NCI-H524 (cell line): ENCODE measurements at places on chromosomes 5 and 9.
A peak's percentile ranks its signal among the peaks of the same experiment; 100 is the strongest.

DNA sequence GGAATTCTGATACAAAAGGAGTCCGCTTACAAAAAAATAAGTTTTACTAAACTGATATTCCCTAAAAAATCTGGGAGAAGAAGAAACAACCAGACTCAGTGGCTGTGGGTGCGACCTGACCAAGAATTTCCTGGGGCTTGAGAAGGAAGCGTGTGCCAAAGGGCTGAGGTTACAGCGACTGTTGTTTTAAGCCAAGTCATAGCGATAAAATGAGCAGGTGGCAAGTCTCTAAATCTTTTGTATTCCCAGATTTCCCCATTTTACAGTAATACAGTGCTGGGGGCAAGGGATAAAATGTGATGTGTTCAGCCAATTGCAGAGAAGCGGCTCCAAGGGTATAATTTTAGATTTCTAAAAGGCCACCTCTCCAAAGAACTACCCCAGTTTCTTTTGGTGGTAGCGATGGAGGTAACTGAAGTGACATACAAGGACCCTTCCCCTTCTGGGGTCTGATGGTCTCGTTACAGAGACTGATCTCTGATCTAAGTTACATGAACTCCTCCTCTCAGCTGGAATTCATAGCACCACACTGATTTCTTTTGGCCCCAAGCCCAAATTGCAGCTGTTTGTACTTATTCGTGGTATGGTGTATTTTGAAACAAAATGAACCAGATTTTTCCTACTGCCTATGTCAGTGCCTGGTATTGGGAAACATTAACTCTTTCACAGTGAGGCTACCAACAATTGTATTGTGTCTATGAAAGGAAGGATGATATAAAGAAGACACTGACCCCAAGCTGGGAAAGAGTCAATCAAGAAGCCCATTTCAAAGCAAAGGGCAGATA is 41.6 kb downstream of the LPAR1 start:
- DNase-seq = no peak

DNA sequence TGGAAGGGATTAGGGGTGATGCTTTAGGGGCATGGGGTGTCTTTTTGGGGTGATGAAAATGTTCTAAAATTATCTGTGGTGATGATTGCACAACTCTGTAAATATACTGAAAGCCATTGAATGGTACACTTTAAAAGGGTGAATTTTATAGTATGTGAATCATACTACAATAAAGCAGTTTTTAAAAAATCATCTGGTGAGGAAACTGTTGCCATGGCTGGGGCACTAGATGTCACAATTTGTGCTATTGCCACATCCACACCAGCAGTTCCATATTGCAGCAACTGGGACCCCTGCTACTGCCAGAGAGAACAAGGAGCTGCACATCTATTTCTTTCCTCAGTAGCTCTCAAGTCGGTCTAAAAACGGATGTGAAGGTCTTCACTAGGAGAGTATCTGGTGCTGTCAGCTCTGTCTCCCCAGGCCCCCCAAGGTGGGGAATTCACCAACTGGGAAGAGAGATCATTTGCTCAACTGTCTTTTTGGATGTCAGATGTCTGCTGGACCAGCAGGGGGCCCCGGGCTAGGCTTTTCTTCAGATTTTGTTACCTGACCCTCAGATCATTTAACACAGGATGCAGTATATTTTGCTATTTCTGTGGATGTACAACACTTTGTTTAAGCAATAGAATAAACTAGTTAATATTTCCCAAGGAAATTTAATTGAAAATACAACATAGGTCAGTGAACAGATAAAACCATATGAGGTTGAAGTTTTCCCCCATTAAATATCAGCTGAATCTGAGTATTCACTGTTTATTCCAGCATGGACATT is 13.2 kb downstream of the CMYA5 start:
- no peak for DNase-seq

DNA sequence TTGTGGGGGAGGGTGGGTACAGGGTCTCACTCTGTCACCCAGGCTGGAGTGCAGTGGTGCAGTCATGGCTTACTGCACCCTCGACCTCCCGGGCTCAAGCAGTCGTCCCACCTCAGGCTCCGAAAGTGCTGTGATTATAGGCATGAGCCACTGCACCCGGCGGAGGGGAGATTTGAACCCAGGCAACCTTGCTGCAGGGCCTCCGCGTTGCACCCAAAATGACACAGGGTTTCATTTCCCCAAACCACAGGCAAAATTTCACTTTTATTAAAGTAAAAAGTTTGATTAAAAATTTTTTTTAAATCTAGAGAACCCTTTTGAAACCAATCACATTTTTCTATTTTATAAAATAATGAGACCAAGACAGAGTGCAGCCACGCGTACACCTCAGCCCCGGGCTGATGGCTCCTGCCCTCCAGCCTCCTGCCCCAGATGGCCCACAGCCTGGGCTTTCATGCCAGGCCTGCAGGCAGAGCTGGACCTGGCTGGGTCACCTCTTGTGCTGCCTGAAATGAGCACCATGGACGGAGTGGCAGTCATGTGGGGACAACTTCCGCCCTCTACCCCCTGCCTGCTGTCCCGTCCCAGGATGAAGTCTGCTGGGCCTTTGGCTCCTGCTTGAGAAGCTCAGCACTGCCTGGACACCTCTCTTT is 30.5 kb downstream of the USP20 start:
- no peak for DNase-seq

DNA sequence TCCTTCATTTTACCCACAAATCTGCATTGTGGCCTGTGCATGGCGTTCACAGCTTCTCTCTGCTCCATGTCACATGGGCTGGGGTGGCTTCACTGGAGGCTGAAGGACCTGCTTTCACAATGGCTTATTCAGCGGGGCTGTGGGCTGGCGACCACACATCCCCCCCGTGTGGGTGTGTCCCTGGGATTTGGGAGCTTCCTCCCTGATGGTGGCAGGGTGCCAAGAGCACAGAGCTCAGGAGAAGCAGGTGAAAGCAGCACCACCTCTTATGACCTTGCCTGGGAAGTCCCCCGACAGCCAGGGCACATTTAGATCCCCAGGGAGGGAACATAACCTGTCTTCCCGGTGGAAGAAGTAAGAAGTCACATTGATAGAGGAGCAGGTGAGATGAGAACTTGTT is 5.0 kb upstream of the MED10 start:
- DNase-seq = no peak

DNA sequence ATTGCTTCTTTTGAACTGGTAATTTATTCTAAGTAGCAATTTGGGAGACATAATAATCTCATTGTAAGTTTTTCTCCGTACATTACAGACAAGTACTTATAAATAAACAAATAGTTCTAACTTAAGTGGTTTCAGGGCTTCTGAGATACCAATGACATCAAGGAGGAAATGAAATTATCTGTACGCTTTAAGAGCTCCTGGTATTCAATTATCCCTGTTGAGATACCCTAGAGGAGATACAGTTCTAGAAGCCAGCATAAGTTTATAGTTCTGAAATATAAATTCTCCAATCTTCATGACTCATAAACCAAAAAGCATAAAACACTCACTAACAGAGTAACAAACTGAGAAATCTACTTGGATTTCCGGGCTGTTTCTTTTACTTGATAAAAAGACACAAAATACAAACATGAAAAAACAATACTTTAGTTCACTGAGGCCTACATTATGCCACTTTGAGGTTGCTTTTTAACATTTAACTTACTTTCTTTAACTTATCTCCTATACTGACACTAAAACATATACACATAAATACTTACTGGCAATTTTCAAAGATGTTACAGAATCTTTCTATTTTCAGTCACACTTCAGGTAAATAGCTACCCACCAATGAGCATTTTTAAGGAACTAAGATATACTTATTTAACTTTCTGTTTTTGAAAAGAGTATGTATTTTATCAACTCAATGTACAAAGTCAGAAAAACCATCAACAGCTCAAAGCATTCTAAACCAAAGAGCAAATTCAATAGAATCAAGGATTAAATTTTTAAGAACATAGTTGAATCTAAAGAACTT is 7.5 kb downstream of the DCTN4 start:
- DNase-seq = no peak

GRCh38 chr5:74261866-74262265 is 378.7 kb downstream of the ENC1 start:
- peak; percentile 19 for DNase-seq

DNA sequence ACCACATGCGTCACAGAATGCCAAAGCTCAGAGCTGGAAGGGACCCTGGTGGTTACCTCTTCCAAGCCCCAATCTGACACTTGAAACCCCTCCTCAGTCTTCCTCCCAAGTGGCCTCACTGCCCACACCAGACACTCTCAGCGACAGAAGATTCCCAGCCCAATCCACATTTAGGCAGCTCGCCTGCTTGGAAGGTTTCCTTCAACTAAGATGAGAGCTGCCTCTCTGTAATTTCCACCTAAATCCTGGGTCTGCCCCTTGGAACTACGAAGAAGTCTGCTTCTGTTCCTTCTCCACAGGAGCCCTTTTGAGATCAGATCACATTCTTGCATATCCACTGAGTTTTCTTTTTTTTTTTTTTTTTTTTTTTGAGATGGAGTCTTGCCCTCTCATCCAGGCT is 83.7 kb downstream of the PAX5 start:
- DNase-seq = no peak

DNA sequence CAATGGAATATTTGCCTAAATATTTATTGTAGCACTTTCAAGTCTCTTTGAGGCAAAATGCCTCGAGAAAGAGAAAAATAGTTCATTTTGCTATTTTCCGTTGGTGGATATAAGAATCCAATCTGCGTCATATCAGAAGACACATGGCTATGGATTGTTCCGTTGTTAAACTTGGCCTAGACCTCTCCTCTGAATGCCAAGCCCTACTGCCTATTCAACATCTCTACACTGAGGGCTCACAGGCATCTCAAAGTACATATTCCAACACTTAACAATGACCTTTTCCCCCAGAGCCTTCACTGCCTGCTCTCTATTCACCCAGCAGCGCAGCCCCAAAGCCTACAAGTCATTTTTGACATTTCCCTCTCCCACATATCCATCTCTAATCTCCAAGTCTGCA is 350.1 kb downstream of the GLIS3 start:
- no peak for DNase-seq

- no peak for DNase-seq
Measured at GRCh38 chr9:104748359-104749031, 1.0 kb downstream of the NIPSNAP3A start.

GRCh38 chr9:7144265-7145046 is 386.7 kb downstream of the KDM4C start:
- DNase-seq = no peak

GRCh38 chr5:75199946-75200345 is 36.7 kb downstream of the ANKRD31 start:
- no peak for DNase-seq

GRCh38 chr5:32794086-32794485 is 83.0 kb downstream of the NPR3 start:
- DNase-seq = no peak

- DNase-seq = no peak
Measured at GRCh38 chr9:95750725-95751519, 124.6 kb upstream of the ERCC6L2 start.

DNA sequence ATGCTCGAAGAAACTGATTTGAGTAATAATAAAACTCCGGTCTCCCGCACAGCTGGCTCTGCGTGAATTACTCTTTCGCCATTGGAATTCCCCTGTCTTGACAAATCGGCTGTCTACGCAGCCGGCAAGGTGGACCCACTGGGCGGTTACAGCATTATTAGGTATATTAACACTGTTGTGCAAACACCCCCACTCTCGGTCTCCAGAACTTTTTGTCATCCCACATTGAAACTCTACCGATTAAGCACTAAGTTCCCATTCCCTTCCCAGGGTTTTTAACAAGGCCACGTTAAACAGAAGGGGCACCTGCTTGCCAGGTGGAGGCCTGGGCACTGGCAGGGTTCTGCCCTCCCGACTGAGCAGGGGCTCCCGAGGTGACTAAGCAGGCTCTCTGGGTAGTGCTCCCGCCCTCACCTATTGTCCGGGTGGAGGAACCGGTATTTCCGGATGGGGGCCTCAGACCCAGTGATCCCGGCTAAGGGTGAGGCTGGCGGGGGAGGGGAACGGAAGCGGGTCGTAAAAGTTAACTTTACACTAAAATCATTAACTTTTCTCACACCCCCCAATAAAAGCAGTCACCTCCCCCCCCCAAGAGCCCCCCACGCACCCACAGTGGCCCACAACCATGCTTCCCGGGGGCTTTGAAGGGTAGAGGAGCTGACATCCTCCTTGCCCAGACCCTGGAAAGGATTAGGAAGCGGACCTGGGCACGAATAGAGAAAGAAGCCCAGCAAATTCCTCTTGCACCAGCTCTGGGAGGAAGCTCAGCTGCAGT is 53.5 kb upstream of the TJP2 start:
- no peak for DNase-seq

DNA sequence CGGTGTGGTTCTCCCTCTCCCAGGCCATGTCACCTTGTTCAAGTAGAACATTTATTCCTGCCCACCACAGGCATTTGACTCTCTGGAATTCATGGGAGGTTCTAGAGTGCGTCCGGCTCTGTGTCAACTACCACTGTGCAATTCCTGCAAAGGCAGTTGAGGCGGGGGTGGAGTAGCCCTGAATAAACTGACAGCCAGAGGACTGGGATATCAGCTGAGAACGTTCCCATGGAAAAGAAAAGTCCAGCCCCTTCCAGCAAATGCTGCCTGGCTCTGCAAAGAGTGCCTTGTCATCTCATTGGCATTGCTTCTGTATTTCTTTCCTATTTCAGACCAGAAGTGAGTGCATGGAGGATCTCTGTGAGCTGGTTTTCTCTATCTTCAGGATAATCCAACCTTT is 18.9 kb upstream of the MEGF9 start:
- DNase-seq = no peak

- no peak for DNase-seq
Measured at GRCh38 chr5:123209502-123210027, 120.5 kb downstream of the PRDM6 start.

DNA sequence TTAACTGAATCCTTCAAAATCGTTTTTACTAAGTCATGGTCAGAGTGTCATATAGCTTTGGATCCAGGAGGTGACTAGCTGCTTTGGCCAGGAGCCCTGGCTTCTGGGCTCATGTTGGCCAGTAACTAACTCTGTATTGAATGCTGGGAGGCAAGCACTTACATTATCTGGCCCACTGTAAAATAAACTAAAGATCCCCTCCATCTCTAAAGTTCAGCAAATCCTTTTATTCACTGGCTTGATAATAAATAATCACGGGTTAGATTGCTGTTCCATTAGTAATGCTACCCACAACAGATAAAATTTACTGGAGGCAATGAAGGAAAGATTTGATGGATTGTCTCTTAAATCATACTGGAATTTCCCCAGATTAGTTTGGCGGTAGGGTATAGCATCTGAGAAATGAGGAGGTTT is 382.2 kb upstream of the TLE4 start:
- no peak for DNase-seq

GRCh38 chr9:131804826-131805225 is 65.0 kb upstream of the RAPGEF1 start:
- no peak for DNase-seq

DNA sequence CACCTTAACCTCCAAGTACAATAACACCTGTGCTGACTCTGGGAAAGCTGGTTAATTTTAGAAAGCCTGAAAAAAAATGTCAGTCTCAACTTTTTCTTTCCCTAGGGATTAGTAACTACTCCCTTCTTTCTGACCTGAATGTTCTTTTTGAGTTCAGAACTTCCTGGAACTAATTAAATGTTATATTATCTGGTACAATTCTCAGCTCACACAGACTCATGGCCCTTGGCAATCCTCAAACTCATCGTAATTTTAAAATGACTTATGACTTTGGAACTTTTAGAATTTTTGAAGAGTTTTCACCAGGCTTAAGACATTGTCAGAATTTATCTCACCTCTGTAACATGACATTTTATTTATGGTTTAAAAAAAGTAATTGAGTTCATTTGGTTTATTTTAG is 315.0 kb downstream of the FER start:
- DNase-seq = no peak

GRCh38 chr9:106889061-106889590 is 26.2 kb downstream of the ZNF462 start:
- no peak for DNase-seq

GRCh38 chr5:32443145-32443540 is 1.4 kb downstream of the ZFR start:
- no peak for DNase-seq
